ENCODE measurements at places on chromosomes 3 and 15. TPM values are rescaled to one million over a fixed set of nuclear protein-coding genes. Genes with fewer than 3 reads are reported as not detected.

JAGN1 gene
- 34.6 TPM for total RNA-seq

CPA3 gene
- not detected for total RNA-seq

PAQR9 gene
- total RNA-seq = not detected

PPM1L gene
- 7.8 TPM for total RNA-seq

- DNase-seq = no peak
These were observed 15.9 kb downstream of the SATB1 start for GRCh38 chr3:18409266-18409665.

DNA sequence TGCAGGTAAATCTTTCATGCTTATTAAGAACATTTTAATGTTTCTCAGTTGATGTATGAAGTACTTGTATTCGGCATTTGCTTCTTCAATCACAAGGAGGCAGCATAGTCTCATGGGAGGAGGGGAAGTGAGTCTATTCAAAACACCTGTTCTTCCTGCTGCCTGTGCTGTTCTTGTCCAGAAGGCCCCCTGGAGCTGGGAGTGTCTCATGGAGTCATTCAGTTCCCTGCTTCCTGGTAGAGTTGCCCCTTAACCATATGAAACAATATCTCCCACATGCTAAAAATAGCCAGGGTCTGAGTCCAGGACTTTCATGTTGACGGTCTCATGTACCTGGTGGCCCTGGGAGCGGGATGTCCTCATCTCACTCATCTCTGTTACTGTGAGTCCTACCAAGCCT, 15.5 kb upstream of the PPP1R2 start:
- DNase-seq = no peak

GRCh38 chr3:94036909-94037507, 8.6 kb upstream of the STX19 start:
- DNase-seq = no peak

DNA sequence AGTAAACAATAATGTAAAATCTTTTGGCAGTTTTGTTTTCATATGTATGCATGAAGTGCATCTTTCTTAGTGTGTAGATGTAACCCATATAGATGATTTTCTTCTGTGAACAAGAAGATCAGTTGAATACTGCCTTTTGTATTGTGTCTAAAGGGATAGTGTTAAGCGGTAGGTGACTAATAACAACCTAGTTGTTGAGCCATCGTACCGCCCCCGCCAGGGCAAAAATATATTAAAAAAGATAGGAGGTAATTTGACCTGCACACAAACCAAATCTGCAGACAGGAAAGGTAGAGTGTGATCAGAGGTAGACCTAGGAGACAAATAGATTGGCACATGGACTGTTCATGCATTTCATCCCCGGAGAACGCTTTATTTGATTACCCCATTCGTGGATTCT, 3.3 kb upstream of the GMNC start:
- no peak for DNase-seq

- DNase-seq = no peak
These were observed 414.4 kb upstream of the ALCAM start for GRCh38 chr3:104952146-104952972.

GRCh38 chr3:35596335-35596995, 42.9 kb upstream of the ARPP21 start:
- DNase-seq = no peak

GRCh38 chr3:185655426-185656320, 69.6 kb downstream of the SENP2 start:
- no peak for DNase-seq

- DNase-seq = no peak
These were observed 778.5 kb downstream of the NTRK3 start for GRCh38 chr15:87477737-87478686.

DNA sequence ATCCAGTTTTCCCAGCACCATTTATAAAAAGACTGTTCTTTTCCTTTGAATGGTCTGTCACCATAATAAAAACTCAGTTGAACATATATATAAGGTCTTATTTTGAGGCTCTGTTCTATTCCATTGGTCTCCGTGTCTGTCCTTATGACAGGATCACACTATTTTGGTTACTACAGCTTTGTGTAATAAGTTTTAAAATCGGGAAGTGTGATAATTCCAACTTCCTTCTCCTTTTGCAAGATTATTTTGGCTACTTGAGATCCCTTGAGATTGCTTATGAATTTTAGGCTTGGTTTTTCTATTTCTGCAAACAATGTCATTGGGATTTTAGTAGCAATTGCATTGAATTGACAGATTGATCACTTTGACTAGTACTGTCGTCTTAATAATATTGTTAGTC, 35.7 kb downstream of the SACM1L start:
- no peak for DNase-seq

- no peak for DNase-seq
These were observed 2.1 kb downstream of the PODXL2 start for GRCh38 chr3:127630811-127631714.

DNA sequence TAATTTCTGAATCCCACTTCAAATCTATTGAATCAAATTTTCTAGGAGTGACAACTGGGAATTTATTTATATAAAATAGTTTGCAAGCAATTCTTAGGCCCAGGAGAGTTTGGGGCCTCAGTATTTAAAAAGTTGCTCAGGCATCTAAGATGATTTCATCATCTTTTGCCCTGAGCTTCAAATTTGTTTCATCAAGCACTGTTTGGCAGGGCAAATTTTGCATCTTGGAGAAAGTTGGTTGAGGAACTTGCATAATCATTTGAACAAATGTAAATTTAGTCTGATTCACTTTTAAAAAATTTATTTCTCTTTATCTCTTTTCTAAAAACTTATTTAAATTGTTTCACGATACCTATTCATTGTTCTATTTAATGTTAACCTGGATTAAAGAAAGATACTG, 702.8 kb downstream of the SI start:
- DNase-seq = no peak

- DNase-seq = no peak
These were observed 62.4 kb upstream of the NPHP3 start for GRCh38 chr3:132784502-132785025.

DNA sequence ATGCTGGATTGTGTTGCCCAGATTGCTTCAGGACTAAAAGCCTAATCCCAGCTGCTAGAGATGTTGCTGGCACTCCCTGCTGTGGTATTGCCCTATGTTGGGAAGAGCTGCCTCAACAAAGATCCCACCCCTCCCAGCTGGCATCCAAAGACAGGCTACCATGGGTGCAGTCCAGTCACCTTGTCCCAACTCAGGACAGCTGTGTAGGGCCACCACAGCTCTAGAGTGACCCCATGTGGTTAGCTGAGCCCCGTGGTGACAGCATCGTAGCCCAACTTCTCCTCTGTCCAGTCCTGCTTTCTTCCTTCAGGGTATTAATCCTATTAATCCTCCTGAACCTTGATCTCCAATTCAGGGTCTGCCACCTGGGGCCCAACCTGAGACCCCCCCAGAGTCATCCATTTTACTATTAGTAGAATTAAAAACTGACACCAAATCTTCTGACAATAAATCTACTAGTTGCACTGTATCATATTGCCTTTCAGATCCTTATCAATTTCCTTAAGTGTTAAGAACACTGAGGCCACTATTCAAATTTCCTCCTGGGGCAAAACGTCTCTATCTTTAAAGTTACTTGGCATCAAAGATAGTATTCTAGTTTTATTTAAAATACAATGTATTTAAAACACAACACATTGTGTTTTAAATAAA, 83.5 kb downstream of the AQP9 start:
- DNase-seq = peak; percentile 6

- DNase-seq = no peak
These were observed 660 bp upstream of the BCL2L10 start for GRCh38 chr15:52113235-52113634.

- DNase-seq = no peak
These were observed 136.8 kb downstream of the SNRK start for GRCh38 chr3:43423142-43423541.

- no peak for DNase-seq
These were observed 144.9 kb downstream of the MEGF11 start for GRCh38 chr15:66108483-66109265.

Measured in activated T-cell treated with anti-CD3 and anti-CD28 coated beads, Interleukin-2, amount 50 U/mL, for 72 hours (primary cell).